Muscle of back (tissue), 13 donors: ENCODE measurements at places on chromosomes 16 and 17.
A peak's percentile ranks its signal among the peaks of the same experiment; 100 is the strongest.

- no peak for DNase-seq
Observed at GRCh38 chr17:80817861-80818260, 173.8 kb upstream of the CHMP6 start.

DNA sequence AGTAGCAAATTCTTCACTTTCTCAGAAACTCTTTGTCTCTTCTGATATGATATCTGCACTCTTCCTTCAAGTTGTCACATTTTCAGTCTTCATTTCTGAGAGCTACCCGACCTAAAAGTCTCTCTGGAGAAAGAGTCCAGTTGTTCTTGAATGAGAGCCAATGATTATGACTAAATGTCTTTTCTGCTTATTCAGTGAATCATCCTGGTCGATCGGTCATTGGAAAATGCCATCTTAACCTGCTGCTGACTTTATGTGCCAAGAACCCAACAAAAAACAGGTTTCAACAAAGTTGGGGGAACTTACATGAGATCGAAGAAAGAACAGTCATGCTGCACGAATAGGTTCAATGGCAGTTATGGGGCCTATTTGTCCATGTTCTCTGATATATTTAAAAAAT lies 15.9 kb downstream of the SOX9 start:
- DNase-seq, result no peak

DNA sequence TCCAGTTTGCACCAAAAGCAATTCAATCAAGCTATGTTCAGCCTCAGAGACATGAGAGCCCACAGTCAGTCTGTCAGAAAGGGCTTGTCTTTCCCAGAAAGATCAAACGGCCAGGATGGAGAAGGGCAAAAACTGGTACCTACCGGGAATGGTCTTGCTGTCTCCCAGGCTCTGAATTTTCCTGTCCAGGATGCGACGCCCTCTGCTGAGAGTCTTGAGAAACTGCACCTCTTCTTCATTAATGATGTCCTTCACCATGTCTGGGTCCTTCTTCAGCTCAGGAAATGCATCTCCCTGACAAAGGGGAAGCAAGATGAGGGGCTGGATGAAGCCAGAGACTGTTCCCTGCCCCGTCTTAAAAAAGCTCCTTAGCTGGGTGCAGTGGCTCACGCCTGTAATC lies 15.8 kb upstream of the EXOSC6 start:
- peak; percentile 36 for DNase-seq

- peak; percentile 79 for DNase-seq
Observed at GRCh38 chr17:36544044-36544306, 744 bp upstream of the GGNBP2 start.

DNA sequence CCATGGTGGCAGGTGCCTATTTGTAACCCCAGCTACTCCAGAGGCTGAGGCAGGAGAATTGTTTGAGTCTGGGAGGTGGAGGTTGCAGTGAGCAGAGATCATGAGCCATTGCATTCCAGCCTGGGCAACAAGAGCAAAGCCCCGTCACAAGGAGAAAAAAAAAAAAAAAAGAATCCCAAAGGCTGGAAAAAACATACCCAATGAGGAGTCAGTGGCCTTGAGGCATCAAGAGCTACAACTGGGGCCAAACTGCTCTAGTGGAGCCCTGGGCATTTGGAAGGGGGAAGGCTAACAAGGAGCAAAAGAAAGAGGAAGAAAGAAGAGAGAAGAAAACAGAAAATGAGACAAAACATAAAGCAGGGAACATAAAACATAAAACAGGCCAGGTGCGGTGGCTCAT lies 6.9 kb downstream of the CHST6 start:
- DNase-seq, result no peak

GRCh38 chr17:64234961-64235360 lies 28.1 kb downstream of the TEX2 start:
- DNase-seq, result no peak

- no peak for DNase-seq
Observed at GRCh38 chr16:86307514-86307903, 202.8 kb upstream of the FOXF1 start.

DNA sequence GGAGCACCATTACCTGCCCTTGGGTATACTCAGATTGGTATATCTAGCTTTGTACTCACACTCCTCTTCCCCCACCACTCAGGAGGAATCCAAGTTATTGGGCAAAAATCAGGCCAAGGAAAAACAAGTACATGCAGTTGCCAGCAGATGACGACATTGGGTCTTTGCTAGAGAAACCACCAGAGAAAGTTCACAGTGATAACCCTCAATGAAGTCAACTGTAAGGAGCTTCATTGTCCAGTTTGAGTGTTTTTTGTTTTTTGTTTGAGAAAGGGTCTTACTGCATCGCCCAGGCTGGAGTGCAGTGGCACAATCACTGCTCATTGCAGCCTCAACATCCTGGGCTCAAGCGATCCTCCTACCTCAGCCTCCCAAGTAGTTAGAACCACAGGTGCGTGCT lies 34.6 kb upstream of the TOX3 start:
- DNase-seq, result no peak

GRCh38 chr16:71852158-71852557 lies 6.4 kb downstream of the ATXN1L start:
- no peak for DNase-seq

DNA sequence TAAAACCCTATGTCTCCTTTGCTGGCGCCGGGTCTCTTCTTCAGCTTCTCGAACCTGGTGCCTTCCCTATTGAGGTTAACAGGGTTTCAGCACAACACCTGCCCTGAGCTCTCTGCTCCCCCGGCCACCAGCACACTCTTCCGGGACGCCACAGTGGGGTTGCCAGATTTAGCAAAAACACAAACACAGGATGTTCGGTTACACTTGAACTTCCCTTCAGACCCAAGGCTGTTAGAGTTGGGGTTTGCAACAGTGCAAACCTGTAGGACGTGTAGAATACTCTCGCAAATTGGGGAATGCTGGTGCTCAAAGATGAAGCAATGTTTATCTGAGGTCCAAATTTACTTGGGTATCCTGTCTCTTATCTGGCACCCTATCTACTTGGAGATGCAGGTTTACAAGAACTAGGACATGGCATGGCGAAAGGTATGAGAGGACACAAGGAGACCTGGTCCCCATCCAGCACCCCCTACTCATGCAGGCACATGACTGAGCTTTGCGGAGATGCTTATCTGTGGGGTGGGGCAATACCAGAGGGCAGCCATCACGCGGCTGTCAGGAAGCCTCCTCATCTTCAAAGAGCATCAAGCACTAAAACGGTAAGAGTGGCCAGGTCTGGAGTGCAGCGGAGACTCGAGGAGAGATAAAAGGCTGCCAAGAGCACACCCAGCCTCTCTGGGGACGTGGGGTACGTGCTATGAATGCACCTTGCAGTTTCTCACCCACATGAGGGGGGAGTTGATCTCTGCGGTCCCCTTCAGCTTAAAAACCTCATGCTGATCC lies 52.8 kb downstream of the SDK2 start:
- no peak for DNase-seq
